Stimulated activated CD8-positive, alpha-beta memory T cell treated with anti-CD3 and anti-CD28 coated beads, Interleukin-4, amount 100 ng/mL, for 1 hour (primary cell): ENCODE measurements at places on chromosomes 3 and 15.

DNA sequence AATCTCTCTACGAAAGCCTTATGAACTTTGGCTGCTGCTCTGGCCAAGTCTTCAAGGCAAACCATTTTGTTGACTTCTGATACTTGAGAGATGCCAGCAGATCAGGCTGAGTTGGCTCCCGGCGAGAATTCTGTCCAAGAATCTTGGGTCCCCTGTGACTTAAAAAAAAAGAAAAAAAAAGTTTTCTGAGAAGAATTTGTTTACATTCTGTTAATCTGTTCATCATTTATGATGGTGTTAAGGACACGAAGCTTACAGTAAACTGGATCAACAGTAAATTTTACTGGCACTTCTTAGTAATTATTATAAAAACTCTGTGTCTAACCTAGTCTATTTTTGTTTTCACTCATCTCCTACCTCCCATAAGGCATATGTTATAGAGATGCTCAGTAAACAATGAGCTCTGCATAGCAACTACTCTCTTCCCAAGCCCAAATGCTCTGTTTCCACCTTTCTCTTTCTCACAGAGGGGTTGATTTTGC is 320.9 kb upstream of the RASGRP1 start:
- DNase-seq: no peak

DNA sequence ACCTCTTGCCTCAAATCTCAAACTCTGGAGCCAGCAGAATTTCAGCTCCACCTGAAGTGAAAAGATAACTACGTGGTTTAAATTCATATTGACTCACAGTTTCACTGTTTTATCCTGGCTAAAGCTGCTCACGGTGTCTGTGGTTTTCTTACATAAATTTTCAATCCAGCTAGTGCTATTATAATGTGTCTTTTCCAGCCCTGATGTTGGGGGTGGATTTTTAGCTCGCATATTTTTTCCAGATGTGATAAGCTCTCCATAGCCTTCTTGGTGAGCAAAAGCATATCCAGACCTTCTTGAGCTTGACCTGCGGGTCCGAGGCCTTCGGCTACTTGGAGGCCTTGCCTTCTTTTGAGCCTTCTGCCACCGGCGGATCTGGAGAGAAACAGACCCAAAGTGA is 239.3 kb downstream of the DTWD1 start:
- DNase-seq: no peak

DNA sequence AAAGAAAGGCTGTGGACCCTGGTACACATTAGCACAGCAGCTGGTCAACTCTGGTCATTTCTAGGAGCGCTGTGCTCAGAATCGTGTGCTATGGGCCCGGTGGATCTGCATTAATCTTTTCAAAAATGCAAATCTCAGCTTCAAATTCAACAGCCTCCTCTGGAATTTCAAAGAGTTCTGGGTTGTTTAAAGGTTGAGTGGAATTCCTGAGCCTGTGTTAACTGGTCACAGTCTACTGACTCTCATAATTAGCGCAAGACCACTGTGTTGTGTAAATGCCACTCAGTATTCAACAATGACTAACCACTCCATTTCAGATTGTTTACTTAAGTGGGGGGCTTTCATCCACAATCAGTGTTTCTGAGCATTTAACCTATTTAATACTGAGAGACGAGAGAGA is 2.7 kb upstream of the ARNT2 start:
- DNase-seq: no peak

GRCh38 chr3:171306631-171307030 is 153.6 kb downstream of the TNIK start:
- no peak for DNase-seq

DNA sequence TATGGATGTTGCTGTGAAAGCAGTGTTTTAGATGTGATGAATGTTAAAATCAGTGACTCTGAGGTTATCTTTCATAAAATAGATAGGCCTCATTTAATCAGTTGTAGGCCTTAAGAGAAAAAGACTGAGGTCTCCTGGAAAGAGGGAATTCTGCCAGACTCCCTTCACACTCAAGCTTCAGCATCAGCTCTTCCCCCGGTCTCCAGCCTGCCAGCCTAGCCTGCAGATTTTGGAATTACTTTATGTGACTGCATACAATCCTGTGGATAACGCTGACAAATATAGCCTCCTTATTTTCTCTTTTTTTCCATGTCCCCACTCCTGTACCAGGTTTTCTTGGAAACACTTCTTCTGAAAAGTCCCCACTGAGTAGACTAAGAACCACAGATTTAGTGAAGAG is 510.3 kb downstream of the GBE1 start:
- no peak for DNase-seq

- no peak for DNase-seq
These were observed 6.6 kb upstream of the SUCNR1 start for GRCh38 chr3:151866711-151867410.

DNA sequence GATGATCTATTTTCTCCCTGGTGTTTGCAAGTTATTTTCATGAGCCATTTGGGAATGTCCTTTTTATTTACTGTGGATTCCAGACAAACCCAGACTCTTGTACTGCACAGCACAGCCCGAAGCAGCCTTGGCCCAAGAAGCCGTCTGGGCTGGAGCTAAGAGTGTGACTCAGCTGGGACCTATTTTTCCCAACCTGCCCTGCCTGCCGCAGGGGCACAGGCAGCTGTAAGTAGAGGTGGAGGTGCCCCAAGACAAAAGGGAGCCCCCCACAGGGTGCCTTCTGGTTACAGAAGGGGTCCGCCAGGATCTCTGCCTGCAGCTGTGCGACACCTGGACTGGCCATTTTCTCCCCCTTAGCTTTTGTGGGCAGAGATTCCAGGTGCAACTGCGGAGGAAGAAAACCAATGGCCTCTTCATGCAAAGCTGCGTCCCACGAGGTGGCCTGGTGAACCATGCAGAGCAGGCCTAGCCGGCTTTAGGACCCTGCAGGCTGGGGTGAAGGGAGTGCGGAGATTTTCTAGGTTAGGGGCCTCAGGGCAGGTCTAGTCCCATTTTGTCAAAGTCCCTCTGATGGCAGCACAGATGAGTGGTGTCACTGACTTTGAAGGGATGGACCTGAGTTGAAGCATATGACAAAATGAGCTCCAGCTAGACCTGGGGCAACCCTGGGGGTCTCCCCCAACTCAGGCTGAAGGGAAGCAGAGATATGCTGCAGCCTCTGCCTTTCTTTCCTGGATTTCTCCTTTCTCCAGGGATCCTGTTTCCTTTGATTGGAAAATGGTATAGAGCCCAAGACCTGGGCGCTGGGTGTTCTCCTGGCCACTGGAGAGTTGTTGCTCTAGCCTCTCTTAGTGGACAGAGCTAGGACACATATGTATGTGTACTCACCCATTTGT is 131.2 kb downstream of the KLF13 start:
- DNase-seq: no peak

- DNase-seq: no peak
These were observed 98.6 kb downstream of the NEO1 start for GRCh38 chr15:73150831-73151230.

DNA sequence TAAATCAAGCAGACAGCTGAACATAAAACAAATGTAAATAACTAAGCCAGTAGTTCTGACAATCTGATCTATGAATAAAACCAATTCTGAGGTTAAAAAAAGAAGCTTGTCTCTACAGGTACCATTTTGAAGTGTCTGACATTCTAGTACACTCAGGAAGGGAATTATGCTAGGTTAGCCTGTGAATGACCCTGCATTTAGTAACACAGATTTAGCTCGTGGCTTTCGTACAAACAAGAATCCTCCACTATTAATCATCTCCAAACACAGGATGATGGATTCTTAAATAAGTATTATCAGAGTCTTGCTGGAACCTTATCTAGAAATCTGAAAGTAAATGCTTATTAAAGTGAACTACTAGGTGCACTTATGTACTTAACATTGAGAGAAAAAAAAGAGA is 1120.1 kb downstream of the ROBO1 start:
- DNase-seq: no peak

GRCh38 chr3:171649911-171650592 is 160.2 kb downstream of the PLD1 start:
- DNase-seq: no peak
